ENCODE measurements at places on chromosomes 12 and 14.

GRCh38 chr12:53953831-53954693, 641 bp upstream of the HOXC12 start:
- DNase-seq: no peak

- peak; percentile 30 for DNase-seq
Observed at GRCh38 chr14:71741241-71741640, 191.0 kb upstream of the RGS6 start.

DNA sequence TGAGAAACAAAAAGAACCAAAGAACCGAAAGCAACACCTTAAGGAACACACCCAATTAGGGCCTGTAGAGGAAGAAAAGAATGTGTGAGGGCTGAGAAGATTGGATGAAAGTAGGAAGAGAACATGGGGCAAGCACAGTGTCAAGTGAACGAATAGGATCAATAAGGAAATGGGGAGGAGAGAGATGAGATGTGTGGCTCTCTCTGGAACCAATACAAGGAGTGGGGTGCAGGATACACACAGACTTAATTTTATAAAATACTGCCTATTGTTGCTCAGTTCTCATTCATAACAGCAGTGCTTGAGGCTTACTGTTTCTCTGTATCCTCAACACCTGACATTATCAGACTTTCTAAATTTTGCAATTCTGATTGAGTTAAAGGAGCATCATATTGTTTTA, 93.3 kb downstream of the MYRFL start:
- DNase-seq: no peak

- peak; percentile 17 for DNase-seq
Observed at GRCh38 chr14:71060825-71061455, 153.7 kb downstream of the PCNX1 start.

DNA sequence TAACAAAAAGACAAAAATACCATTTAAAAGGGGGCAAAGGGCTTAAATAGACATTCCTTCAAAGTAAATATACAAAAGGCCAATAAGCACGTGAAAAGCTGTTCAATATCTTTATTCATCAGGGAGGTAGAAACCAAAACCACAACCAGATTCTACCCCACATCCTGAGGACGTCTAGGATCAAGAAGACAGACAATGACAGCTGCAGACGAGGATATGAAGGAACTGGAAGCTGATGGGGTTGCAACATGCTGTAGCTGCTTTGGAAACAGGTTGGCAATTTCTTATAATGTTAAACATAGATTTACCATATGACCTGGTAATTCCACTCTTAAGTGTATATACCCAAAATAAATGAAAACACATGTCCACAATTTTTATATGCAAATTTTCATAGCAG, 85.1 kb upstream of the C14orf180 start:
- DNase-seq: no peak

- no peak for DNase-seq
Observed at GRCh38 chr12:23556661-23557060, 392.8 kb downstream of the SOX5 start.

DNA sequence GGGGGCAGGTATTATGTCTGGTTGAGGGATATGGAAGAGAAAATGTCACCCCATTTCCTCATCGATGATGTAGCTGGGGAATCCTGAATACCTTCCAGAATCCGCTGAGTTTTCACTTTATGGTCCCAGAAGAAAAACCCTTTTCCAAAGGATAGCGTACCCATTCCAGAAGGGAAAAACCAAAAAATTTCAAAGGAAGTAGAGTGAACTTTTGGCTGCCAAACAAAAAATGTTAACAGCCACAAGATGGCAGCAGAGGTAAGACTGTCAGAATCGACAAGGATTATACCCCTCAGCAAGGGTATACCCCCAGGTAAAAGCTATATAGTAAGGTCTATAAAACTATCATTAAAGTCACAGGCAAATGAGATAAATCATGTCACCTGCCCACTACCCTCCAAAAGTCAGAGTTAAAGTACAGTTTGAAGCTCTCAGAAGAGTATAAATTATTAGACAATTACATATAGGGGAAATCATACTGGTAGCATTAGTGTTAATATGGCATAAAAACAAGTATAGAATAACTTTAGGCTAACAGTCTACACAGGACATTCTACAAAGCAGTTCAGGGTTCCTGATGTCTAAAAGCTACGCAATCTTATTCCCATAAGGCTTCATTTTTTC, 18.0 kb downstream of the ACIN1 start:
- no peak for DNase-seq

GRCh38 chr14:99065551-99065950, 206.4 kb downstream of the BCL11B start:
- DNase-seq: no peak

GRCh38 chr12:19778797-19779196, 339.5 kb downstream of the AEBP2 start:
- no peak for DNase-seq

Measured in AG10803 (cell line).